SHP77 treated with DMSO at 0.1 percent for 48 hours (cell line): ENCODE measurements at places on chromosomes 2 and 18.

GRCh38 chr2:157463002-157463401 is 19.1 kb upstream of the CYTIP start:
- no peak for DNase-seq

GRCh38 chr18:70037431-70038061 is 89.9 kb upstream of the CD226 start:
- DNase-seq, result no peak

DNA sequence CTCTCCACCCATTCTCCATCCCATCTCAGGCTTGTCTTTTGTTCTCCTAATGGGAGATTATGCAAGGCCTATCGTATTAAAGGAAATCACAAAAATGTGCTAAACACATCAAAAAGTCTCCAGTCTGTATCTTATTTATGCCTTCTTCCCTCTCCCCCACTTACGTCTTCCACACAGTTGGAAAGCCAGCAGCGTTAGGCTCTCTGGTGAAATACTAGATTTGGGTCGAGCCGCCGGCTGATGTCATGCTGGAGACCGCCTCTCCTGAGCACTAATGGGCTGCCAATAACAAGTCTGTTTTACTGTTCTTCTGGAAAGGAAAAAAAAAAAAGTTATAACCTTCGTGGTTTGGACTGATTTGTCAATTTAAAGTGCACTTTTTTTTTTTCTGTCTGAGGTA is 182.7 kb upstream of the SIX2 start:
- DNase-seq, result no peak

- DNase-seq, result no peak
These were observed 9.4 kb downstream of the RAMP1 start for GRCh38 chr2:237868631-237869342.

DNA sequence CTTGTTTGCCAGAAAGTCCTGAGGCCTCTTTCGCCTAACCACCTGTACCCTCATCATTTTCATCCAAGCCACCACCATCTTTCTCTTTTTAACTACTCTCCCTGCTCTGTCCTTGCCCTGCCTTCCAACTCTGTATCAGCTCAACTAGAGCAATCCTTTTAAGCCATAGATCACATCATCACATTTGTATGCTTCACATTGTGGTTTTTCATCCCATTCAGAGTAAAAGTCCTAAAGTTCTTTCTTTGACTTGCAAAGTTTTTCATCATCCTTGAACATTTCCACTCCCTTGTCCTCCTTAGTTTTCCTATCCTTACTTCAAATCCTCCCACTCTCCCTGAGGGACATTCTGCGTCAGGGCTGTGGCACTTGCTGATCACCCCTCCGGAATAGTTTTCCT is 73.9 kb downstream of the SLC39A10 start:
- no peak for DNase-seq

GRCh38 chr2:190535121-190535439 is 558 bp upstream of the NEMP2 start:
- DNase-seq, result no peak

DNA sequence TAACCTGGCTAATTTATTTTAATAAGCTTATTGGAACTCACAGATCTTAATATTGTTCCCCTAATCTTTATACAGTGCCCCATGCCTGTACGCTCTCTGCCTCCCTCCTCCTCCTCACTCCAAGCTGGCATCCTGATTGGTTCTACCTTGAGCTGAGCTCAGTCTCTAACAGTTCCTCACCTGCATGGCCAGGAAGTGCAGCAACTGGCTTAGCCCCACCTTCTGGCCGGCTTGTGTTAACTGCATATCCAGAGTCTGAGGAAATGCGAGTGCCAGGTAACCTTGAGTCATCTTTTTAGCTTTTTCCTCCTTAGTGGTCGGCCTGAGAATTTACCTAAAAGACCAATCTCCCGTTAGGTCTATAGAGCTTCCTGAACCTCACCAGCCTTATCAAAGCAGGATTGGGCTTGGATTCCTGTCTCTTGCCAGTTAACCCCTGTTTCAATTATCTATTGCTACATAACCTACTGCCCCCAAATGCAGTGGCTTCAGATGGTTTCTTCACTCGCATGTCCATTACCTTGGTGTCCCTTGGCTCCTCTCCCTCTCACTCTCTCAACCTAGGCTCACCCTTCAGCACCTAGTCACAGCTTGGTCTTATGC is 89.5 kb upstream of the STK39 start:
- peak; percentile 58 for DNase-seq

GRCh38 chr2:98391581-98392270 is 45.5 kb downstream of the CNGA3 start:
- no peak for DNase-seq

DNA sequence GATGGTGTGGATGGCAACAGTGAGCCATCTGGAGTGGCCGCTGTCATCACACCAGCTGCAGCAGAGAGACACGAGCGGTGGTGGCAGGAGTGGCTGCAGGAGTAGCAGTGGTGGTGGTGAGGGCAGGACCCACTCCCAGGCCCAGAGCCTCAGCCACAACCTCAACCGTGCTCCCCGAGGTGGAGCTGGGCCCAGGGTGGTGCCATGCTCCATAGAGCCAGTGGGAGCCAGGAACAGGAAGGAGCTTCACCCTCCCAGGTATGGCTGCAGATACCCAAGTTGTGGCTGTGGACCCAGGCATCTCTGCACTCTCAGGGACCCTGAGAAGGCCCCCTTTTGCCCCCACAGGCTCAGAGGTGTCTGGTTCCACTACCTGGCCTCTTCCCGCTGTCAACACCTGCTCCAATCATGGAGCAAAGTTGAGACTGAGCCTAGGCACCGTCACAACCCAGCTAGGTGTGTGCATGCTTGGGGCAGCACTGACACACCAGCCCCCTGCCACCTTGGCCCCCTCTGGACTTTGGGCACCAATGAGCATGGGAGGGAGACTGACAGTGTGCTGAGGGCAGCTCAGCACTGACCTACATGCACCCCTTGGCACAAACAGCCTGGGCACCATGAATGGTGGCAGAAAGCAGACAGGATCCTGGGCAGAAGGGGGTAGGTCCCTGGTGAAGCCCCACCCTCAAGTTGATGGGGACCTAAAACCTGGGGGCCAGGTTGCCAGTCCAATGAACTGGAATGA is 188.9 kb downstream of the NDUFA10 start:
- no peak for DNase-seq

GRCh38 chr2:85071096-85071495 is 62.1 kb upstream of the TCF7L1 start:
- DNase-seq, result no peak

DNA sequence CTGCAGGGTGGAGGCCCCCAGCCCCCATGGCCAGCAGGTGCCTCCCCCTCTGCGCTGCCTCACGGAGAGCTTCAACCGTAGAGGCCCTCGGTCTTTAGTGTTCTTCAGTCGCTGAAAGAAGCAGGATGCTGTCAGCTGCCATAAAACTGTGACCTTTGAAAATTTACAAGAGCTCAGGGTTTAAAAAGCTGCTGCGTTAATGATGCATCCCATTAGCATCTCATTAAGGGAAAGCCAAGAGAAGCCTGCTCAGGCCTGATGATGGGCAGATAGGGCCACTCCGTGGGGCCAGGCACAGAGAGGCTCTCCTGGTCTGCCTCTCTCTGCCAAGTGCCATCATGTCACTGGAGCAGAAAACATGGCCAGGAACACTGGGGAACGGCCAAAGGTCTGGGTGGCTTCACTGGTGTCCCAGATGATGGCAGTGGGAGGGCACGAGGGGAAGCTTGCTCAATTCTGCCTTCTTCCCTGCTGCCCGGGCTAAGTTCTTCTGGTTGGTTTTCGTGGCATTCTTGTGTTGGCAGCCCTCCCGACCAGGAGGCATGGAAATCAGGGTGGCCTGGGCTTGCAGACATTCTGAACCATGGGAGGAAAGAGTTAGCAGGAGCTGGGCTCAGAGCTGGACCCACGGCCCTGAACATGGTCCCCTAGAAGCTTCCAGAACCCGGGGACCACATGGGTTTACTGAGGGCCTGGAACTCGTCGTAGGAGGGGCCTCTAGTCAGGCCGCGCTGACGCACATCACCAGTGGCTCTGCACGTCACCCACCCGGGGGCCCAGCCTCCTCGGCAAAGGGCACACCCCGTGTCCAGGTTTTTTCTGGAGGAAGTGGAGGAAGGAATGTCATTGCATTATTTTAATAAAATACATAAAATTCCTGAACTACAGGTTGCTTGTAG is 250.7 kb downstream of the KLHL29 start:
- no peak for DNase-seq

GRCh38 chr2:241816431-241817121 is 7.6 kb downstream of the NEU4 start:
- DNase-seq, result no peak

- DNase-seq, result no peak
These were observed 144.3 kb downstream of the TFCP2L1 start for GRCh38 chr2:121140734-121141133.

DNA sequence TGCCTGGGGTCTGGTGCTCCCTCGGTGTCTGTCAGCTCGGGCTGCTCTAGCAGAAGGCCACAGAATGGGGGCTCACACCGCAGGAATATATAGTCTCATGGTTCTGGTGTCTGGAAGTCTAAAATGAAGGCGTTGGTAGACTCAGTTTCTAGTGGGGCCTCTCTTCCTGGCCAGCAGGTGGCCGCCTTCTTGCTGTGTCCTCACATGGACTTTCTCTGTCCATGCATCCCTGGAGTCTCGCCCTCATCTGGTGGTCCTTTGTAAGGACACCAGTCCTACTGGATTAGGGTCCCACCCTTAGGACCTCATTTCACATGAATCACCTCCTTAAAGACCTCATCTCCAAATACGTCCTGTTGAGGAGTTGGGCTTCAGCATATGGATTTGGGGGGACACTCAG is 65.7 kb downstream of the RRM2 start:
- DNase-seq, result no peak

GRCh38 chr2:119487434-119488244 is 36.6 kb downstream of the SCTR start:
- DNase-seq, result no peak
